Left ventricle myocardium superior (tissue), 1 donor: ENCODE measurements at places on chromosomes 7 and 10.

DNA sequence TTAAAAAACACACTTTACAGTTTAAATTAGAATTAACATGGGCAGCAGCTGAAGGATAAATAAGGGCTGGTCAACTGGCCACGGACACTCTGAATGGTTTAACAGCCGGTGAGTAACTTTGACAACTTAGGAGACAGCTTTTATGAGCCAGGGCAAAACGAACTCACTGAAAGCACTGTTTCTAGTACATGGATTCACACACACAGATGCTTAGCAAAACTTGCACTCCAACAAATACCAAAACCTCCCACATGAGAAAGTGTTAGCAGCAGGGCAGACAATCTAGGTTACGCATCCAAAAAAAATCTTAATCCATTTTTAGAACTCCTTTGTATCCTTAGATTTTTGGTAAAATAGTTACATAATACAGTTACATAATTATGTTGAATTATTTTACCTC lies 486.4 kb downstream of the PHTF2 start:
- DNase-seq = no peak

GRCh38 chr7:2575733-2576340 lies 17.1 kb downstream of the IQCE start:
- no peak for DNase-seq

- DNase-seq = peak; percentile 52
Observed at GRCh38 chr7:5693529-5693928, 87.9 kb downstream of the RNF216 start.

GRCh38 chr10:21052709-21053104 lies 155.6 kb upstream of the NEBL start:
- no peak for DNase-seq

GRCh38 chr7:22185559-22185958 lies 171.4 kb downstream of the RAPGEF5 start:
- DNase-seq = no peak

- DNase-seq = no peak
Observed at GRCh38 chr7:131482800-131483199, 73.6 kb downstream of the PODXL start.

GRCh38 chr7:36037121-36037662 lies 115.9 kb upstream of the EEPD1 start:
- peak; percentile 39 for DNase-seq

GRCh38 chr10:78849731-78850130 lies 219.0 kb upstream of the ZMIZ1 start:
- DNase-seq = no peak

GRCh38 chr10:57791546-57791945 lies 476.1 kb downstream of the IPMK start:
- DNase-seq = no peak

- DNase-seq = no peak
Observed at GRCh38 chr7:20556091-20556490, 59.4 kb upstream of the ABCB5 start.

DNA sequence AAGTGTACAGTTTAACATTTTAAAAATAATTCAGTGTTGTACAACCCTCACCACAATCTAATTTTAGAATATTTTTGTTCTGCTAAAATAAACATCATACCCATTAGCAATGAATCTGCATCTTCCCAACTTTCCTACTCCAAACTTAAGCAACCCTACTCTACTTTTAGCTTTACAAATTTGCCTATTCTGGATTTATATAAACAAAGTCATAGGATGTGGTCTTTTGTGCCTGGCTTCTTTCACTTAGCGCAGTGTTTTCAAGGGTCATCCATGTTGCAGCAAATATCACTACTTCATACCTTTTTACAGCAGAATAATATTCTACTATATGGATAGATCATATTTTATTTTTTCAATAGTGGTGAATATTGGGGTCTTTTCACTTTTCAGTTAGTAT lies 18.9 kb downstream of the CALML3 start:
- no peak for DNase-seq

DNA sequence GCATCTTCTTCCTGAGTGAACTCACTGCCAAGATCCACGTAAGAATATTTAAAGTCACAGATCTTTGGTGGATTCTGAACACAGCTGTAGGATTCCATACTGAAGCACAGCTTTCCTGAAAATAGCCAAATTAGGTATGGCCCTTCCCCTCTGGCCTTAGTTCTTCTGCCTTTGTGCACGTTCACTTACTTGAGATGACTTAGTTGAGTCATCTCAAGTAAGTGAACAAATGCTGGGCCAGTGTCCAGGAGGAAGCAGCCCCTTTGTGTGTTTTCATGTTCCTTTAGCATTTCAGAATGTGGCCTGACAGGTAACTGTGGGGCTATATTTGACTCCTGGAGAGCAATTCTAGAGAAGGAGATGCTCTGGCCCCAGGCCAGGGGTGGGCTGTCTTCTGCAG lies 51.5 kb downstream of the CCNY start:
- no peak for DNase-seq

GRCh38 chr7:41869997-41870396 lies 167.1 kb upstream of the INHBA start:
- no peak for DNase-seq

DNA sequence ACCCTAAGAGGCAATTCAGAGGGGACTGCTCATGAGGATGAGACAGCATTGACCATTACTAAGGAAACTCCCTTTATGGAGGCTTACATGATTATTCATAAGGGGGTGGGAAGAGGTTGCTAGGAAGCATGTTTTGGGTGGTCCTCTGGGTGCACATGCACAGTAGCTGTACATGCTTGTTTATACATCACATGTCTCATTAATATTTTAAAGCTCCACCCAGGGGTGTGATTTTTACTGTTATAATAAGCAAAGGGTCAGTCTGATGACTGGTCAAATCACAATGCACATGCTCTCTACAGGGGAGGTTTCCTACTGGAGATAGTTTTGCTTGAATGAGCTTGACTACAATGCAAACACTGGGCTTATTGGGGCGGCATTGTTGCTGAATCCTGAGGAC lies 23.8 kb upstream of the PPP1R9A start:
- no peak for DNase-seq

DNA sequence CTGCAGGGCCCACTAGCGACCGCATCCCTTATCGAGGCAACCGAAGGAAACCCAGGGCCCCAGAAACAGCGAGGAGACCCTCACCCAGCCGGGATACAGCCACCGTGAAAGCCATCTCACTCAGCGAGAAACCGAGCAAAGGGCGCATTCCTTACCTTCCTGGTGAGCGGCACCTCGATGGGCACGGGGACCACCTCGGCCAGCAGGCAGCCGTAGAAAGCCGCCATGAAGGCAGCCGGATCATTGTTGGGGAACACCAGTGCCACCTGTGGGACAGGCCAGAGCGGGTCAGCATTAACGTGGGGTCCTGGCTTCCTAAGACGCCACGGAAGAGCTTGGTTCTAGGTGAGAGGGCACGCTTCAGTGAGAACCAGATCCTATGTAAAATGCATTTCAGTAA lies 263.7 kb downstream of the ZMYND11 start:
- no peak for DNase-seq

- no peak for DNase-seq
Observed at GRCh38 chr10:27035163-27035562, 65.1 kb downstream of the ANKRD26 start.

DNA sequence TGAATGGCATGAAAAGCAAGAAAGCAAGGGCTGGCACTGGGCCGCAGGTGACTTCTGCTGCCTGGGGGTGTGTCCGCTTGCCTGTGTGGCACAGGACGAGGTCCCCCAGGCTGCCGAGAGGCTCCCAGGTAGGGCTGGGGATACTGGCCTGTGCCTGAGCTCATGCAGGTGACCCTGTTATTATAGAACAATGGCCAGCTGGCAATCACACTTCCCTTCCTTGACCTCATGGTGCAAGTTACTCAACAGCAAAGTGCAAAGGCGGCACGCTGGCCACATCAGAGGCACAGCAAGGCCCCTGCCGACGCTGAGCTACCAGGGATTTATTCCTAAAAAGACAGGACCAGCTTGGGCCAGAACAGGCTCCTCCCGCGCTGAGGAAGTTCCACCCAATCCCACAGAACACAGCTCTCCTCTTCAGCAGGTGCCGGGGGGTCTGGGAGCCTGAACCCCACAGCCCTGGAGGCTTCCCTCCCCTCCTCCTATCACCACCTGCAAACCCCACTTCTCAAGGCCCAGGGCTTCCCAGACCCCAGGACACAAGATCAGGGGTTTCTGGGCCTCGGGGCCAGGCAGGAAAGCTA lies 1.4 kb upstream of the ADAM8 start:
- DNase-seq = no peak

DNA sequence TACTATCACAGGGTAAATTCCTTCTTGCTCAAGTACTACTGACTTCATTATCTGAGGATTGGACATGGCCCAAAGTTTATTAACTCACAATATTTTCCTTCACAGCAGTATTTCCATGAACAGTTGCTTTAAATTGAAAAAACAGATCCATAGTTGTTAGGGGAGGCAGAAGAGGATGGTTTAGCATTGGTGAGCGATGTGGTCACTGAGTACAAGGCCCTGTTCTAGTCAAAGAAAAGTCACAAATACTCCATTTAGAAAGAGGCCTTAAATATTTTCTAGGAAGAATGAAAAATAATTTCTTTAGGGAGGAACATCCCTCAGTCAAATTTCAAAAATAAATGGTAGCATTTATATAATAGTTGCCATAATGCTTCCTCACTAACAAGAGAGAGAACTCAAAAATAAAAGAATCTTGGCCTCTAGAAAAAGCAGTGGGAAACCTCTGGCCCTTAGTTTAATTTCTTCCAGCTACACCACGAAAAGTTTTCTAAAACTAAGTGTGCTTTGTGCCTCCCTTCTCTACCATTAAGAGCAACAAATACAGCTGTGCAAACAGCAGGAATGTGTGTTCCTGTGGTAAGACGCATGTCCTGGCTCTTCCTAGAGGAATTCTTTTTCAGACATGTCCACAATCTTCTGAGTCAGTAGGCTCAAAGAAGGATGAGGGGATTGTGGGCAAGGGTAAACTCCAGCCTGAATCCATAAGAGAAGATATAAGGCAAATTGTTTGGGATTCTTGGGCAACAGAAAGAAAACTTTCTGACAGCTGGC lies 105.7 kb downstream of the HOXA1 start:
- DNase-seq = no peak

- DNase-seq = no peak
Observed at GRCh38 chr10:11825796-11826414, 2.7 kb downstream of the PROSER2 start.

DNA sequence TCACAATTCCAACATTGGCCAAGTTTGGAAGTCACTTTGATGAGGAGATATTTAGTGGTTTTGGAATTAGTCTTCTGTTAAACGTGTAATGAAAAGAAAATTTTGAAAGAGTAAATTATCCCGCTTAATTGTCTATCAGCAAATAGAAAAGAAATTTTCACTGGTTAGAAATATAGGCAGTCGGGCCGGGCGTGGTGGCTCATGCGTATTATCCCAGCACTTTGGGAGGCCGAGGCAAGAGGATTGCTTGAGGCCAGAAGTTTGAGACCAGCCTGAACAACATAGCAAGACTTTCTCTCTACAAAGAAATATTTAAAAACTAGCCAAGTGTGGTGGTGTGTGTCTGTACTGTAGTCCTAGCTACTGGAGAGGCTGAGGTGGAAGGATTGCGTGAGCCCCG lies 13.4 kb downstream of the CNTNAP2 start:
- no peak for DNase-seq

- DNase-seq = no peak
Observed at GRCh38 chr10:106679314-106679713, 485.2 kb downstream of the SORCS1 start.

DNA sequence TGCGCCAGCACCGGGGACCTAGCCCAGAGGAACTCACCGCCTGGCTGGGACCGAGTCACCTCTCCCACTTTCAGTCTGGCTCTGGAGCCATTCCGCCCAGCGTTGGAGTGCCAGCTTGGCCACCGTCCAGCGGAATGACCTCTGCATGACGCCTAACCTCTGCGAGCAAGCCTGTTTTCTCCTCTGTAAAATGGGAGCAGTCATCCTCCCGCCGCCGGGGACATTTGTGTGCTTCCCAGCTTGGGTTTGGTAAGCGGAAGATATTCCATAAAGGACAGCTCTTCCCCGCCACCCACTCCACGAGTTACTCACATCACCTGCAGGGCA lies 1.3 kb upstream of the ZCCHC24 start:
- peak; percentile 85 for DNase-seq

- no peak for DNase-seq
Observed at GRCh38 chr7:22179442-22179879, 177.5 kb downstream of the RAPGEF5 start.

DNA sequence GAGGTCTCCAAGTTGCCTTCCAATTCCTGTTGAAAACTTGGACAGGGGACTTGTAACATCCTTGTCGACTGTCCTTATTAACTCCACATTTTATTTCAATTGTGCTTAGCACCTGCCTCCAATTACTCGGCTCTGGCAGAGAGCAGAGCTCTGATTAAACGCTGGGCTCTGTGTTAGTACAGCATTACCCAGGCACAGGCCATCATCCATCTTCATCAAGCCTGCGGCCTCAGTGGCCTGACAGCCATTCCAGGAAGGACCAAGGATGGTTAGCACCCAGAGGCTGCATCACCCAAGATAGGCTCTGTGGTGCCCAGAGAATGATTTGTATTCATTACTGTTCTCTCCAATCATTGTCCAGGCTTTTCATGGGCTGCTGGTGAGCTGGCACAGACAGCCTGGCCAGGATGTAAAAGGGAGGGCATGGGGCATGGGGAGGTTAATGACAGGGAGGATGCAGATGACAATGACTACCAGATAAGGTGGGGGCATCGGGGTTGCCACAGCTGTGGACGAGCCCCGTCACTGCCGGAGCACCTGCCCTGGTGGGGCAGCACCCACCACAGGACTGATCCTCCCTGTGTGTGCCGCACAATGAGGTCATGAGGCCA lies 123.3 kb downstream of the PTPN20 start:
- no peak for DNase-seq

- no peak for DNase-seq
Observed at GRCh38 chr7:17299483-17299991, 1.1 kb downstream of the AHR start.

DNA sequence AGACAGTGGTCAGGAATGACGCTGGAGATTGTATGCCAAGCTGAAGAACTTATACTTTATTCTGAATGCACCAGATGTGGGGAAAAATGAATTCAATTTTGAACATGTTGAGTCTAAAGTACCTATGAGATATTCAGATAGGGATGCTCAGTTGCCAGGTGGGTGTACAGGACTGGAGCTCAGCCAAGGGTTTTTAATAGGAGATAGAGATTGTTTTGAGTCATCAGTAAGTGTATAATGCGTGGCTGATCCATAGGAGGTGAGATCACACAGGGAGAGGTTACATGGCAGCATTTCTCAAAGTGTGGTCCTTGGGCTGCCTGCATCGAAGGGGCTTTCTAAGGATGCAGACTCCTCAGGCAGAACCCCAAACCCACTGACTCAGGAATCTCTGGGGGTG lies 6.8 kb upstream of the HIPK2 start:
- DNase-seq = no peak

DNA sequence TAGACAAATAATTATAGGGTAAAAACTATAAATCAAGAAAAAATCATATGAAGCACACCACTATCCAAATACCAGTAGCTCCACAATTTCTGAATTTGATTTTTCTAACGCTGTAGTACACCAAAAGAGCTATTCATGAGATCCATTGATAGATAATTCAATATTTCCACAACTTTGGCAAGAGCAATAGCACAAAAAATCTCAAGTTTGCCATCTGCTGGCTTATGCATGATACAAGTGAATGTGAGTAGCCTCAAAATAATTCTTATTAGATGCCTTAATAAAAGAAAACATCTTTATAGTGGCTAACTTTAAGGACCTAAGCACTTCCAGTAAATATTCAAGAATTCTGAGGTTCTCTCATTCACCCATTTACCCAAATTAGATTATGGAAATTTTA lies 2.2 kb upstream of the TMEM196 start:
- DNase-seq = no peak

- DNase-seq = no peak
Observed at GRCh38 chr10:36042135-36042534, 400.0 kb upstream of the FZD8 start.
